ENCODE measurements at places on chromosomes 16 and 17.
A peak's percentile ranks its signal among the peaks of the same experiment; 100 is the strongest.

GRCh38 chr17:16415031-16415924 is at the start of gene TRPV2:
Gene TRPV2, plus strand, starts transcription at chr17:16415571. Its CDS starts 2,098 bp downstream, at chr17:16417669.
- peak; percentile 67 for DNase-seq

GRCh38 chr16:86033016-86033474 is 134.1 kb downstream of the IRF8 start:
- no peak for DNase-seq

GRCh38 chr17:42214156-42214555 is 19.9 kb upstream of the GHDC start:
- DNase-seq, result no peak

- no peak for DNase-seq
These were observed 249.1 kb downstream of the GRIN2A start for GRCh38 chr16:9932919-9933653.

Data from activated CD4-positive, alpha-beta T cell treated with anti-CD3 and anti-CD28 coated beads, Interleukin-2, amount 50 U/mL, for 48 hours (primary cell).